ENCODE measurements at places on chromosomes 7 and 10.

DNA sequence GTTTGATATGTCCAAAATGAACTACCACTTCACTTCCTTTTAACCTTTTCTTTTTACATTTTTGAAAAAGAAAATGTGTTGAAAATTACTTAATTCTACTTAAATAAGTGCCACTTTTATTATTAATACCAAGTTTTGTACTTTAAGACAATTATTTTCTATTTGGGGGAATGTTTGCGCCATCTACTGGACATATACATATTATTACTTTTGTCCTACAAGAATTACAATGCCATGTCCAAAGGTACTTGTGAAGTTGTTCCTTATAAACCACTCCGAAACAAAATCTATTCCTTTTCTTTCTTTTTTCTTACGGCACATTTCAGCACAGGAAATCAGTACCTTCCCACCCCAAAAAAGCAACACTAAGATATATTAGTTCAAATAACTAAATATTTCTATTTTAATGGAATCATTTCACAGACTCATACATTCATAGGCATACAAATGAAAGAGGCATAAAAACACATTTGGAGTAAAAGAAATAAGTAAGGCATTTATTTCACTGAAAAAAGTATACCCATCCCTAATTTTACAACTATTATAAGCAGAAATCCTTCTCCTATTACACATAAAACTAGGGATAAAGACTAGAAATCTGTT, 169.9 kb downstream of the RNF133 start:
- peak; percentile 10 for DNase-seq

- no peak for DNase-seq
These were observed 168.2 kb downstream of the SEPTIN7 start for GRCh38 chr7:35969066-35969465.

DNA sequence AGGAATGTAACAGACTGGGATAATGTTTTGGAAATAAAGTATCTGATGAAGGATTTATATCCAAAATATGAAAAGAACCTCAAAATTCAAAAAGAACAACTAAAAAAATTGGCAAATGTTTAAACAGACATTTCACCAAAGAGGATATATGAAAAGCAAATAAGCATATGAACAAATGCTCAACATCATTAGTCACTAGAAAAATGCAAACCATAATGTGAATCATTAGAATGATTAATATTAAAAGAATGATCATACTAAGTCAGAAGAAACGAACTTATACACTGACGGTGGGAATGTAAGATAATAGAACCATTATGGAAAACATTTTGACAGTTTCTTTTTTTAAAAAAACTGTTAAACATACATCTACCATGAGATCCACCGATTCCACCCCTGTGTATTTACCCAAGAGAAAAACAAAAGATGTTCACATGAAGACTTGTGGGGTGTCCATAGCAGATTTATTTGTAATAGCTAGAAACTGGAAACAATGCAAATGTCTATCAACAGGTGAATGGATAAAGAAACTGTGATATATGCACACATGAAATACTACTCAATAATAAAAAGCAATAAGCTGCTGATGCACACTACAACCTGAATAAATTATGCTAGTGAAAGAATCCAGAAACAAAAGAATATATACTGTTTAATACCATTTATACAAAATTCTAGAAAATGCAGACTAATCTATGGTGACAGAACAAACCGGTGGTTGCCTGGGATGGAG, 35.7 kb downstream of the PRKG1 start:
- DNase-seq = no peak

- no peak for DNase-seq
These were observed 17.1 kb downstream of the URGCP start for GRCh38 chr7:43888993-43889945.

- no peak for DNase-seq
These were observed 21.6 kb downstream of the AHR start for GRCh38 chr7:17320102-17320497.

- no peak for DNase-seq
These were observed 74.2 kb upstream of the INSIG1 start for GRCh38 chr7:155223503-155223902.

GRCh38 chr10:126497672-126498071, 109.4 kb upstream of the ADAM12 start:
- no peak for DNase-seq

GRCh38 chr10:126921974-126922525, 16.8 kb downstream of the DOCK1 start:
- DNase-seq = no peak

- DNase-seq = no peak
These were observed 98.0 kb downstream of the FAM107B start for GRCh38 chr10:14676732-14677131.

GRCh38 chr7:158849768-158850544, 6.4 kb upstream of the DYNC2I1 start:
- DNase-seq = no peak

Data from GM13977 (cell line).